Panc1 (cell line): ENCODE measurements at places on chromosomes 3 and 15. TPM values are rescaled to one million over a fixed set of nuclear protein-coding genes. Genes with fewer than 3 reads are reported as not detected.

The GCHFR gene
- total RNA-seq = 37.2 TPM

The TAMM41 gene
- total RNA-seq = 10.8 TPM

The SH2D7 gene
- total RNA-seq = not detected

The TPRG1 gene
- total RNA-seq = not detected

GRCh38 chr3:67094167-67094566, 96.1 kb downstream of the KBTBD8 start:
- DNase-seq = no peak

GRCh38 chr15:70447928-70448698, 315.2 kb downstream of the UACA start:
- no peak for DNase-seq

DNA sequence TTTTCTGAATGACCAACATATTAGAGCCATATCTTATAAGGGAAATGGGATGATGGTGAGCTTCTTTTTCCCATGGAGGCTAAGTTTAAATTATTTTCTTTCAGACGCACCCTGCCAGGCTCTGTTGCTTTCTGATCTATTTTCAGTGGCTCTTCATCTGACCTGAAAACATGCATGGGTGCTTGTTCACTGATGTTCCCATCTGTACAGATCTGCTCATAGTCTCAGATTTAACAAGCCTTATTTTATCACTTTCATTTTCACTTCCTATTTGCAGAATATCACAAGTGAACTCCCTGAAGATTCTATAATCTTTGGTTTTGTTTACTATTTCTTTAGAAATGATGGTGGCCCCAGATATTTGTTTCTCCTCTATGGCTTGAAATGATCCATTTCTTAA, 31.1 kb upstream of the SUCLG2 start:
- no peak for DNase-seq

GRCh38 chr3:124611520-124611919, 118.7 kb upstream of the UMPS start:
- DNase-seq = no peak

DNA sequence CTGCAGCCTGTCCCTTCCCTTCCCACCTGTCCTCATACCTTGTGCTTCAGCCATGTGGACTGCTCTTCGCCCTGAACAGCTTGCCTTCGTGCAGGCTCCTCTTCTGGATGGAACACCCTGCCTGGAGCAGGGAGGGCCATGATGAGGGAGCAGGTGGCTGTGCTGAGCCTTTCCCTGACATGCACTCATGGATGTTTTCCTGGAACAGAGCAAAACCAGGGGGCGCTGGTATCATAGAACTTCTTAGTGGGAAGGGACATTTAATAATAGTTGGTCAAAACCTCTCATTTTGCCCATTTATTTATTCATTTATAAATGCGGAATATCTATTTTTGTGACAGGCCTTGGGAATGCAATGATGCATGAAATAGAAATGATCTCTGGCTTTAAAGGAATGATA, 149.3 kb downstream of the CACNA1D start:
- no peak for DNase-seq

- DNase-seq = no peak
Measured at GRCh38 chr3:118833075-118833474, 201.6 kb downstream of the IGSF11 start.

DNA sequence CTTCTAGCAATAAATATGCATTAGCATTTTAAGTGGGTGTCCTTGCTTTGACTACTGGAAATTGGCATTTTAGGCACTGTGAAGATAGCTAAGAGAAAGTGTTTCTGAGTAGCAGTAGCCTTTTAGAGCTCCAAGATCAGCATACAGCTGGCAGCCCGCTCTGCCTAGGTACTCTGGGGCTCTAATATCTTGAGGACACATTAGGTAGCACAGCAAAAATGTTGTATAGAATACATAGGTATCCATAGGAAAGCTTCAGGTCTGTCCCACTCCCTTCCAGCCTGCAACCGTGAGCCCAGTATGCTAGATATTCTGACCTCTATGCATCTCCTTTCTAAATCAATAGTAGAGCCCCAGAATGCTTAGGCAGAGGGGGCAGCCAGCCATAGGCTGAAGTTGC, 670.5 kb downstream of the NLGN1 start:
- DNase-seq = no peak

- no peak for DNase-seq
Measured at GRCh38 chr3:68773401-68773800, 158.9 kb downstream of the TAFA4 start.

- DNase-seq = no peak
Measured at GRCh38 chr3:194305356-194306108, 45.6 kb downstream of the CPN2 start.

DNA sequence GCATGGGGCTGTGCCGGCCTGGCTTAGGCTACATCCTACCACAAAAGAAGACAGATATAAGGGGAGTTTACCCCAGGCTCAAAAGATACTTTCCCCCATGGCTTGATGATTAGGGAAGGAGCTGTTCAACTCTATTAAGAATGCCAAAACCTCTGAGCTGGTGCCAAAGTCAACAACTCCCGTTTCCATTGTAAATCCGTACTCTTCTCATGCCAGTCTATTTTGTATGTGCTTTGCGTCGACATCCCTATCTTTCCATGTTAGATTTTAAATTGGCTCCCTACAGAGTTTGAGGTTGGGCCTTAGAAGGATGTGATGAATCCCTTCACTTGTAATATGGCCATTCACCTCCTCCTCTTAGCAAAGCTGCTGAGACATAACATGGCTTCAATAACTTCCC, 46.9 kb downstream of the RLBP1 start:
- no peak for DNase-seq

DNA sequence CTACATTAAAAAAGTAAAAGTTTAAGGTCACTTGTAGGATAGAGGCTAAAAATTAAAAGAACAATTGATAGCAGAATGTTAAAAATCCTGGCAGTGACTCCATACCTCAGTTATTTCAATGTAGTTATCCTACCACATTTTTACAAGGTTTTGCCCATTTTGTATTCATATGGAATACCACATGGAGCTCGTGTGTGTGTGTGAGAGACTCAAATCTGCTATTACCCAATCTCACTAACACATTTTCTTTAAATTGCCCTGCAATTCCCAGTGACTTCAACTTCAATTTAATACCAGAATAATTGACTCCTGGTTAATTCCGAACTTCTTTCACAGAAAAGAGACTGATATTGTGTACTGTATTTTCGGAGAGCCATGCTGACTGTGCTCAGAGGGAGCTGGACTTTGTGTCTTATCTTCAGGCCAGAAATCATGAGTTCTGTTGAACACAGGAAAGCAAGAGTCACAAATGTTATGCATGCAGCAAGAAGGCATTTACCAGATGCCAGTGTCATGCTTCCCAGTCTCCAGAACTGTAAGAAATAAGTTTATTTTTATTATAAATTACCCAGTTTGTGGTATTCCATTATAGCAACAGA, 529.0 kb upstream of the NECTIN3 start:
- DNase-seq = no peak

- DNase-seq = no peak
Measured at GRCh38 chr3:142077155-142077858, 72.0 kb downstream of the TFDP2 start.

GRCh38 chr15:84633311-84634227, 20.5 kb downstream of the WDR73 start:
- DNase-seq = no peak

DNA sequence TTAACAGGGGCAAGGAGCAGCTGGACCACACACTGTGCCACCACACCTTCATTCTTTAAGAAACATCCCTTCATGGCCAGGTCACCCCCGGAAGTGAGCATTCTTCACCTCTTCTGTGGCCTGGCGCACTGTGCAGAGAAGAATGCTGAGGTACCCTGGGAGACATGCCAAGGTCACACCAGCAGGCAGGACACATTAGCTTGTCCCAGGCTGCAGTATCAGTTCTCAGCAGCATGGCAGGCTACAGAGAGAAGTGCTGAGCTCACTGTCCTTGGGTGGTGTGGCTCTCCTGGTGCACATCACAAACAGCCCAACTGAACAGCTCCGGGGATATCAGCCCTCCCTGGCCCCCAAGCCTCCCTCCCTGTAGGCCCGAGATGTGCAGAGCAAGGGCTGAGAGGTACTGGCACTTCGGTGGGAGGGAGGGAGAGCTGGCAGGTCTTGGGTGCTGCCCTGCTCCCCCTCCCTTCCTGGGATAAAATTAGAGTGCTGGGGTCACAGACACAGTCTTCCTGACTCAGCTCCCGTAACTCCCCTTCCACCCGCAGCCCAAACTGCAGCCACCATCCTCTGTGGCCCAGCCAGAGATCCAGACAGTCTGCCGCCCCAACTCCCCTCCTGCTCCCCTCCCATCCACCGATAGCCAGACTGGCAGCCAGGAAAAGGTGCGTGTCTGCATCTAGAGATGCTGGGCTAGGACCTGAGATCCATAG, 13.4 kb downstream of the SEMA7A start:
- DNase-seq = no peak

DNA sequence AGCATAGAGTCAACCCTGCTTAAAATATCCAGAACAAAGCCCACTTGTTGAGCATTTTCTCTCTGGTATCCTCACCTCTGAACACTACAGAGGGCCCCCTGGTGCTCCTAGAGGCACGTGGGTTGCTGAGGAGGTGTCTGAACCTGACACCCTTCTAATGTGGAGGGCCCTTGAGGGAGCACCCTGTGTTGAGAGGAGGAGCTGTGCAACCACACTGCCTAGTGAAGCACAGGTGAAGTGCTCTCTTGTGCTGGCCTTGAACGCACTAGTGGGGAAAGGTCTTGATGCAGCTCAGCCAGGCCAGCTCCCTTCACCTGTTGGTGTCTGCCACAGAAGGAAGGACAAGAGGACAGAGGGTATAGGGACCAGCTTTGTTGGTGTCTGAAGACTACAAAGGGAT, 51.9 kb downstream of the CCK start:
- no peak for DNase-seq

DNA sequence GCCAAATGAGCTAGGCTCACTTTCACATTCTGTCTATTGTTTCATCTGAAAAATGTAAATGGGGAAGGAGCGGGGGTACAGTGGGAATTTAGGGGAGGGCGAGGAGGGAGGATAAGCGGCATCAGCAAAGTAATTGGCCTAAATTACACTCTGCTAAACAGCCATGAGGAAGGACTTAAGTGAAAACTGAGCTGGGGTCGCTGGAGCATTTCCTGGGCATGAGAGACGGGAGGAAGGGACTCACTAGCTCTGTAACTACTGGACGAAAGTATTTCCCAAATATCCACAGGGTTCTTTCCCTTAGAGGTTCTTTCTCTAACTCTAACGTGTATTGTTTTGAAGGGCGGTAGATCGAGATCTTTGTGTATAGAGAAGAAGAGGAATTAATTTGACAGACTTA, 418.0 kb downstream of the SOX2 start:
- DNase-seq = no peak

- no peak for DNase-seq
Measured at GRCh38 chr15:71784719-71785118, 25.6 kb upstream of the NR2E3 start.

DNA sequence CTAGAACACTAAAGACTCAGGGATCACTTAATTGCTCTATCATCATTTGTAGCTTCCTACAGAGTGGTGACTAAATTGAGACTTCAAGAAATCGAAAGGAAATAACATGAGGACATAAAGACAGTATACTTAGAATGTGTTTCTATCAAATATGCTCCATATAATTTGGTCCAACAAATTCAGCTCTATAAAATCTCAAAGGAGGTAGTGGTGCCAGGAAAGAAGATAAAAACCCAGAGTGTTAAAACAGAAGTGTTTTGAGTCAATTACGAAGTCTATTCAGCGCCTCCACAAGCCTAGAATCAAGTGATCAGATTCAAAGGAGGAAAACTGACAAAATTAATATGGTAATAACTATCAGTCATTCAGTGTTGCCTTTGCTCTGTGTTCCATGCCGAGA, 22.9 kb downstream of the MAGI1 start:
- no peak for DNase-seq

- DNase-seq = no peak
Measured at GRCh38 chr3:127140501-127141460, 52.1 kb upstream of the PRR23E start.

GRCh38 chr3:122858373-122858772, 63.5 kb downstream of the SLC49A4 start:
- DNase-seq = peak; percentile 17

DNA sequence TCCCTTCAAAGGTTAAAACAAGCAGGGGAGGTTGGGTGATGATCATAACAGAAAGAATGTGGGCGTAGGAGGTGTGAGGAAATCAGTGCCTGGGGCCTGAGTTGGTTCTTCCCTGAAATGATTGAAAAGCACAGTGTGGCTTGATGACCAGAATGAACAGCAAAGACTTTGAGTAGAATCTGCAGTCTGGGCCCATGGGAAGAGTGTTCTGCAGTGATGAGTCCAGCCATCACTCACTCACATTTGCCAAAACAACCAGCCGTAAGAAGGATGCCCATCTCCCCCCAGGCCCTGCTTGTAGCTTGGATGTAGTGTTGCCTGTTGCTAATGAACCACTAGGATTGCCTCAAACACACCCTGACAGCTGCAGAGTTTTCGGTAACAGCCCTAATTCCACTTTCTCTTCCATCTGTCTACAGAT, 67.9 kb downstream of the VGLL3 start:
- DNase-seq = no peak
